T-helper 2 cell treated with Interferon-gamma antibody and Interleukin-4, amounts not matched to agents 5 μg/mL and 100 μg/mL, for 36 hours (primary cell): ENCODE measurements at places on chromosomes 4 and X.

DNA sequence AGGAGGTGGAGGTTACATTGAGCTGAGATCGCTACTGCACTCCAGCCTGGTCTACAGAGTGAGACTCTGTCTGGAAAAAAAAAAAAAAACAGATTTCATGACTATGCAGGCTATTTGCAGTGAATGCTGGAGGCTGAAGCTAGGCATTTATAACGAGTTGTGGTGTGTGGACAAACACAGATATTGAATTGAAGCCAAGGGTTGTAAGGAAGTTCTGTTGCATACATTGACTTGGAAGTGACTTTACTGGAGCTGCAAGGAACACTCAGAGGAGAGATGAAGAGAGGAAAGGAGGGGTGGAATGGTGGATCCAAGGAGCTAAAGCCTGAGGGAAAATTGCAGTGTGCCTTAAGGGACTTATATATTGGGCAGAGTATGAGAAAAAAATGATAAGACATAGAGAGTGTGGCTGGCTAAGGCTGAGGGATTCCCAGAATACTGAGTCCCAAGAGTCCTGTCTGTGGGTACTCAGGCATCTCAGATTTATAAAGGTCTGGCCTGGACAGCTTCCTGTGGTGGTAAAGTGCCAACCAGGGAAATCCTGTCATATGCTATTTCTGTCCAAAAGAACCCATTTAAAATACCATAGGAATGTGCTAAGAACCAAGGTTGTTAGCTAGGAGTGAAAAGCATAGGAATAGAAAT, 87.8 kb upstream of the GUCY1A1 start:
- no peak for DNase-seq

GRCh38 chrX:121146059-121146628, 98.7 kb downstream of the GLUD2 start:
- no peak for DNase-seq

- DNase-seq = no peak
Observed at GRCh38 chrX:148185631-148186030, 204.5 kb downstream of the FMR1NB start.

DNA sequence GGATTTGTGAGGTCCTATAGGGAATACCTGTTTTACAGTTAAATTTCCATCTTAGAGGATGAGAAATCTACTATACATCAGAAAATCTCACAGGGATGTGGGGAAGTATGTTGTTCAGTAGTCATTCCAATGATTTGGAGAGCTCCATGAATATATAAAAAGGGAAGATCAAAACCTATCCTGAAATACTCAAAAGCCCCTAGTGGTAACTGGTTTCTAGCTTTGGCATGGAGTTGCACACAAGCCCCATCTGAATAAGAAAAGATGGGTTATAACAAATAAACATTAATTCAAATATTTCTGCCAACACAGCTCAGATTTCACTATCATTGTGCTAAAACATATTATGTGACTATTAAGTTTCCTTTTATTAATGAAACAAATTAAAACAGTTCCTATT, 101.6 kb downstream of the FBXO8 start:
- no peak for DNase-seq

- no peak for DNase-seq
Observed at GRCh38 chrX:100404851-100405250, 5.2 kb downstream of the PCDH19 start.

DNA sequence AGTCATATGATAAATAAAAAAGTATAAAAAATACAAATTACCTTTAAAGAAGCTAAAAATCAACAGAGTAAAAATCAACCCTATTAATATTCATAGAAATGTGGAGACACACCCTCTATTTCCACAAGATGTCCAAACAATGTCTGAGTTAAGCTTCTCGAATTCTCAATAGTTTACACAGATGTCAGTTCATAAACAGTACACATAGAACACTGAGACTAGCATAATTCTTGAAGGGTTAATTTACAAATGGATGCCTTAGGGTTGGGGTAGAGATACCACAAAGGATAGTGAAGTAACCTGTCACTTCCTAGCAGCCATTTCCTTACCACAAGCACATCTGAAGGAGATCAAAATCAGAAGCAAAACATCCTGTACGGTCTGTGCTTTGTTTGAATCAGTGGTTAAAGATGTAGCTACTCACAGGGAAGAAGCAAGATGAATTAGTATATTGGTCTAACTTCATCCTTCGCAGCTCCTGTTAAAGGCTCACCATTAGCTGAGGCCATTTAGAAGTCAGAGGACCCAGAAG, 2393.9 kb downstream of the ARAP2 start:
- no peak for DNase-seq

- DNase-seq = no peak
Observed at GRCh38 chrX:149456476-149457245, 48.4 kb downstream of the IDS start.

DNA sequence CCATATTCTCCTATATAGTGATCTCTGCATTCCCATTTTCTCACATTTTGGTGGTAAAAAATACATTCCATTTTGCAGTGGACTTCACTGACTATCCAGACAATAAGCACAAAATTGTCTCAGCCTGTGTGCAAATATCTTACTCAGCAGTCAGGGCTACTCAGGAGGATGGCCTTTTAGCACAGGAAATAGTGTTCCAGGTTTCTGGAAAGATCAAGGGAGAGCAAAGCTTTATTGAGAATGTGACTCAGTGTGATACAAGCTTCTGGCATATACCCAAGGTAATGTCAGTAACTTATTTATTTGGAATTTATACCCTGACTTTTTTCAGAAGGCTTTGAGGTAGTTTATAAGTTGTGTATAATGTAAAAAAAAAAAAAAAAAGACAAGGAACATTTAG, 233.4 kb downstream of the TEX13A start:
- DNase-seq = no peak
